ENCODE measurements at places on chromosomes 6 and 20.

DNA sequence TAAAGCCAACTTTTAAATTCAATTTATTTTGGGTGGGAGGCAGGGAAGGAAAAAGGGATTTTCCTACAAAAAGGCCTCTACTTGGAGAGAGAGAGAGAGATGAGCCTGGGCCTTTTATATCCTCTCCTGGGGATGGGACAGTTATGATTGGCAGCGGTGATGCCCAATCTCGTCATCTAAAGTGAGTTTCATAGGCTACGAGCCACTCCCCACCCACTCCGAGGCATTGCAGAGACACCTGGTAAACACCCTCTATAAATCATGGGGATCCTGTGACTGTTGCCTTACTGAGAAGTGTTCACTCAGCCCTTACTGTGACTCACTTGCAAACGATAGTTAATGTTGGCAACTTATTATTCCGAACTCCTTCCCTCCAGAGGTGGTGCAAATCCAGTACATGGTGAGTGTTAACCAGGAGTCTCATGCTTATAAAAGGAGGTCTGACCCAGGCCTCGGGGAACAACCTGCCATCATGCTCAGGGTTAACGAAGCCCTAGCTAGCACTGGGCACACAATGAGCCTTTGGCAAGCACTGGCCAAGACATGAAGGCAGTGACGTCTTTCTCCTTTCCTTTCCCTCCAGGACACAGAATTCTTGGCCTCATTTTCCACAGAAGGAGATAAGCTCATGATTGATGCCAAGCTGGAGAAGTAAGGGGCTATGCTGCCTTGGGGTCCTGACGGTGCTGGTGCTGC lies 20.5 kb downstream of the BPIFB4 start:
- no peak for DNase-seq

- DNase-seq, result no peak
Measured at GRCh38 chr6:136282906-136283305, 6.7 kb downstream of the BCLAF1 start.

DNA sequence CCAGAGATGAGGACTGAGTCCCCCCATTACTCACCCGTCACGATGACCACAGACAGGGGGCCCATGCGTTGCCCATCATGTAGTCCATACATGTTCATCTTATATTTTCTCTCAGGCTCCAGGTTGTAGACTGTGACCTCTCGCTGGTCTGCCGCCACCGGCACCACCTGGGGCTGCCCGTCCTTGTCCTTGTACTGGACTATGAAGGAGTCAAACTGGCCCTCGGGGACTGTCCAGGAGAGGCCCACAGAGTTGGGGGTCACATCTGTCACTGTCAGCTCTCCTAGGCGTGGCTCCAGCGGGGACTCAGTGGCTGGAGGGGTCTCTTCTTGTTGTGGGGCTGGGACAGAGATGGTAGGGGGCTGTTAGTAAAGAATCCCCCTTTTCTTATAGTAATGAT lies 35.4 kb downstream of the CYP21A2 start:
- DNase-seq, result no peak

DNA sequence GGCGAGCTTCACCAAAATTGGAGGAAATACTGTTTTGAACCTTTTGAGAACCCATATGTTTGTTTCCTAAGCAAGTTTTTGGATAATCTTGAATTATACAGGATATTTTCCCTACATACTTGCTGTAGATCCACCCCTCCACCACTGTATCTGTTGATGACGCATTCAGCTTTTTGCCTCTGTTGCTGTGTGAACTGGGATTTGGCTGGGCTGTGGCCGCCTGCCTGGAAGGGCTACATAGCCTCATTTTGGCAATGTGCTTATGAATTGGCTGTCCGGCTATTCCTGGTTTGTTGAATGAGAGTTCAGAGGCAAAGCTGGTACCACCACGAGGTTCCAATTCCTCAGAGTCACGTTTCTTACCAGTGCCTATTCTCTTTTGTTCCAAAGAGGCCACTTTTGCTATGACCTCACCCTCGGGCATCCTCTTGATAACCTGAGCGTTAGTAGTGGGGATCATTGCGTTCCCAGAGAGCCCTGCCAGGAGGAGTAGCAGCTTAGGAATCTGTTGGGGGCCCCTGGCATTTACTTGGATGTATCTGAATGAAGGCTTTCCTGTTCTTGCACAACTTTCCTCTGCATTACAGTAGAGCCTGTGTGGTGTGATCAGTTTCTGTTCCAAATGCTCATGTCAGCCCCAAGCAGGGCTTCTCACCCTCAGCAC lies 6.4 kb downstream of the FAM83D start:
- DNase-seq, result no peak

- no peak for DNase-seq
Measured at GRCh38 chr6:150725795-150726194, 126.1 kb downstream of the PLEKHG1 start.

GRCh38 chr20:17964073-17964472 lies 4.5 kb downstream of the SNX5 start:
- DNase-seq, result no peak

DNA sequence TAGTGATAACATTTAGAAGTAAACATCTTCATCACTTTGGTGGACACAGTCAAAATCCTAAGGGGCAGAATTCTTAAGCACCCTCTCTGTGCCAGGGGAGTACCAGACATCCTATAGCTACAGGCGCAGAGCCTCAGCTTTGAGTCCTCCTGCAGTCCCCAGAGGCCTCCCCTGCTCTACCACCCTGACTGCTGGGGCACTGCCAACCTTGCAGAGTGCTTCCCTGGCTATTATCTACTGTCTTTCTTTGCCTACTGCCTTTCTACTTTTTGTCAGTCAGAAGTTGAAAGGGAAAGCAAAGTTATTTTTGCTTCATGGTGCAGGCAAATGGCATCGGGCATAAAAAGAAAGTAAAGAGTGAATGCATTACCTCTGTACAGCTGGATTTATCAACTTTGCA lies 80.1 kb downstream of the AIG1 start:
- DNase-seq, result no peak

GRCh38 chr20:57904314-57905105 lies 194.7 kb upstream of the PMEPA1 start:
- no peak for DNase-seq

GRCh38 chr6:33290459-33290858 lies 1.1 kb downstream of the PFDN6 start:
- DNase-seq, result no peak

DNA sequence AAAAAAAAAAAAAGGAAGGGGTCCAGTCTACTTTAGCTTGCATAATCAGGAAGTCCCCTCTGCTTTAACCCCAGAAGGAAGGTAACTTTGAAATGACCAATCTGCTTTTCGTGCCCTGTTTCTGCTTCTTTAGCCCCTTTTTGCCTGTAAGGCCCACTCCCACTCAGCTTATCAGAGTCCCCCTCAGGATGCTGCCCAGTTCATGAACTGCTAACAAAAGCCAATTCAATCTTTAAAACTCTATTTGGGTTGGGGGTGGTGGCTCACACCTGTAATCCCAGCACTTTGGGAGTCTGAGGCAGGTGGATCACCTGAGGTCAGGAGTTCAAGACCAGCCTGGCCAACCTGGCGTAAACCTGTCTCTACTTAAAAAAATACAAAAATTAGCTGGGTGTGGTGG lies 12.3 kb downstream of the GHRH start:
- no peak for DNase-seq

DNA sequence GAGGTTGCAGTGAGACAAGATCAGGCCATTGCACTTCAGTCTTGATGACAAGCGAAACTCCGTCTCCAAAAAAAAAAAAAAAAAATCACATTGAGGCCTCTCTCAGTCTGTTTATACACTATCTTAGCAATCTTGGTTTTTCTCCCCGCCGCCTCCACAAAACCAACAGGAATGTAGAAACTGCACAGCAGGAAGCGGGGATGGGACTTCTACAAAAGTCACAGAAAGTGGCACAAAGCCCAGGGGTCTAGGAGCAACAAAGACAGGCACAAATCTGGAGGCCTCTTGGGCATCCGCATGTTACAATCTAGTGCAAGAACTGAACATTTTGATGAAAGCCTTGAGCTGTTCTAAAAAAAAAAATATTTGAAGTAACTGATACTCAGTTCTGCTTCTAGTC lies 48.6 kb downstream of the KDM1B start:
- DNase-seq, result no peak

DNA sequence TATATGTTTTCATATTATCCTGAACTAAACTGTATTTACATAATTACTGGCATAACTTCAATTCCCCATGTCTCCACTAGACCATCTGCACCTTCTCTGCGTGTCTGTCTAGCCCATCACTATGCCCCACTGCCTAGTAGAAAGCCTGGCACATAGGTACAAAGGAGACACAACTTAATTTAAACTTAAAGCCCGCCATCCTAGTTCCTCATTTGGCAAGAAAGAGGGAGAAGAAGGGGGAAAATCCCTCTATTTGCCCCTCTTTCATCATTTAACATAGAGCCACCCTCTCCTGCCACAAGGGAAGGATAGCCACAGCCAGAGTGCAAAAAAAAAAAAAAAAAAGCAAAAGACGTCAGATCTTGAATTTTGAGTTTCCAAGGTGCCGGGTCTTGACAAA lies 1.8 kb downstream of the PKIG start:
- no peak for DNase-seq

- no peak for DNase-seq
Measured at GRCh38 chr6:144548536-144548935, 263.4 kb downstream of the UTRN start.

DNA sequence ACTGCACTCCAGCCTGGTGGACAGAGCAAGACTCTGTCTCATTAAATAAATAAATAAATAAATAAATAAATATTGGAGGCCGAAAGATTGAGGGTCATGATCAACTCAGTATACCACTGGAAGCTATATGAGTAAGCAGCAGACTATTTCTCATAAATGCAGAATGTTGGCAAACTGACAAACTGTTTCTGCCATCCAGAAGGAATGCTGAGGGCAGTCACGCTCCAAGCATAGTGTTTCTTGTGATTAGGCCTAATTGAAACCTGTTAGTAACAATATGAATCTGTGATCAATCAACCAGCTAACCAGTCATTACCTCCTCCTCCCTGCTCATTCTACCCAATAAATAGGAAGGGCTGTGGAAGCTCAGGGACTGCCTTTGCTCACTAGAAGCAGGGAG lies 15.2 kb upstream of the KCNK15 start:
- DNase-seq, result no peak

DNA sequence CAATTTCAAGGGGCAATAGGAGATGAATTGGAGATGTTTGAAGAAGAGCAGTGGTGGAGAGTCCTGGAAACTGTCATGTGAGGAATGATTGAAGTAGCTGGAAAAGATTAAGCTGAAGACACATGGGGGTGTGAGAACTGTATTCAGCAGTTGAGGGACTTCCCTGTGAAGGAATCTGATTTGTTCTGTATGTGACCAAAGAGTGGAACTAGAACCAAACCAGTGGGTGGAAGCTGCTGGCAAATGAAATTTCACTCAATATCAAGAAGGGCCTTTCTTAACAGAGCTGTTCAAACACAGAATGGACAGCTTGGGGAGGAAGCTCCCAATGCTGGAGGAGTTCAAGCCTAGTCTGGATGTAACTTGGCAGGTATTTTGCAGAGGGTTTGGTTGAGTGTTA lies 21.3 kb downstream of the SEC23B start:
- DNase-seq, result no peak

- DNase-seq, result no peak
Measured at GRCh38 chr6:111487661-111488060, 4.6 kb upstream of the REV3L start.

GRCh38 chr6:100339574-100340255 lies 125.0 kb downstream of the SIM1 start:
- DNase-seq, result no peak

GRCh38 chr6:12522347-12522746 lies 194.2 kb upstream of the PHACTR1 start:
- no peak for DNase-seq

DNA sequence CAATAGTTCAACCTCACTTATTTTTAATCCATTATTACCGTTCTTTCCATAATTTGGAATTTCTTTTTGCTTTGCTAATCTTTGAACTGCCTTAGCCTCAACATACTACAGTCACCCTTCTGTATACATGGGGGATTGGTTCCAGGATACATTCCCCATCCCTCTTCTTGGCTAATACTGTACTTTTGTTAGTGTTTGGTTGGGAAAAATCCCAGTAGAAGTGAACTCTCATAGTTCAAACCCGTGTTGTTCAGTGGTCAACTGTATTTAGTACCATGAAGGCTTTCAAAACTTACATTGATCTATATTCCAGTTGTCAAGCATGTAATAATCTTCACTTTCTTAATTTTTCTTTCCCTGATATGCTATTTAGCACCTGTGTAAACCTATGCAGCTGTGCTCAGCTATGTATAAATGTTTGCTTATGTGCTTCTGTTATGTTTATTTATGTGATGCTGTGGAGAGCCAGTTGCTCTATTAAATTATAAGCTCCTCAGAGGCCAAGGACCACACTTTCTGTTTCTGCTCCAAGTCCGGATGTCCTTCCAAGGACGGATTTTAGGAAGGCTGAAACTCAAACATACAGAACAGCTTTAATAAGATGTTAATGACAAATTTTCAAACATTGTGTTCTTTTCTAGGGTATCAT lies 33.3 kb upstream of the LAMA4 start:
- DNase-seq, result no peak

DNA sequence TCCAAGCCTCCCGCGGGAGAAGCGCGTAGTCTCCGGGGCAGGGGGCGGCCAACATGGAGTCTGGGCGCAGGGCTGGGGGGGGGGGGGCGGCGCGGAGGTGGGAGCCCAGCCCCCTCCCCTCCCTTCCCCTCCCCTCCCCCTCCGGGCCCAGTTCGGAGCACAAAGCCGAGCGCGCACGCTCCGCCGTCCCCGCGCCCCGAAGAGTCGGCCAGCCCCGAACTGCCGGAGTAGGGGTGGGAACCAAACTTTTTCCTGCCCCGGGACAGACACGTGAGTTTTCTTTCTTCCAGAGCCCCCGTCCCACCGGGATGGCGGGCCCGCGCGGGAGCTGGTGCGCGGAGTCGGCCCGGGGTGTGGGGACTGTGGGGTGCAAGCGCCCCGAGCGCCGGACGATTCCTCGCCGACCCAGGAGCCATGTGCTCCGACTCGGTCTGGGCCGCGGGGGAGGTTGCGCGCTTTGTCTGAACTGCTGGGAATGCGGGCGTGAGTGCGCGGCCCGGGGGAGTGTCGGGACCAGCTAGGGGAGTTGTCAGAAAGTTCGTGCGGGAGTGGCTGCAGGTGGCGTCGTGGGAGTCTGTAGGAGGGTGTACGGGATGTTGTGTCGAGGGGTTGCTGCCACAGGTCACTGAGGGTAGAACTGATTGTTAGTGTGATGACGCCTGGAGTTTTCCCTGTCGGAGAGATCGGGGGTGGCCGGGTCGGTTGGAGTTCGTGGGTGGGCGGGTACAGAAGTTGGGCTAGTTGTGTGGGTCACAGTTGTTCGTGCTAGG lies 1.2 kb downstream of the TGIF2 start:
- DNase-seq, result no peak

DNA sequence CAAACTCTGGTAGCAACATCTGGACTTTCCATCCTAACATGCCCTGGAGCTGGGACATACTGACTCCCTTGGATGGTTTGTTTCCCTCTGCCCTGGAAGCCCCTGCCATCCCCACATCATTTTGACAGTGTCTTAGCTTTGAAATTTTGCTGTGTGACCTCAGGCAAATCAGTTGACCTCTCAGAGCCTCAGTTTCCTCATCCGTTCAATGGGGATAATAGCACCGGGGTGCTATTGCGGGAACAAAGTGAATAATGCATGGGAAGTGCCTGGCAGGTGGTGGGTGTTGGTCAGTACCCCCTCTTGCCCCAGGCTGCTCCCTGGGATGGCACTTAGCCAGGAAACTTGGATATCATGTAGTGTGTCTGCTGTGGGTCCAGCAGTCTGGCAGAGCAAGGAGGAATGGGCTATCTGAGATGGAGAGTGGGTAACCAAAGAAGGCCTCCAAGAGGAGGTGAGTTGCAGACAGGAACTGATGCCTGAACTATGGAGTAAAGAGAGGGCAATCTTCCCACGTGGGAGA lies 88.6 kb downstream of the MRPL14 start:
- DNase-seq, result no peak

GRCh38 chr20:3768342-3769130 lies 983 bp upstream of the ADISSP start:
- peak; percentile 52 for DNase-seq

- no peak for DNase-seq
Measured at GRCh38 chr6:5162355-5162754, 77.2 kb downstream of the PPP1R3G start.

Data from KG1 (cell line).